ENCODE measurements at places on chromosomes 2 and 18.

- DNase-seq: no peak
Measured at GRCh38 chr2:62140426-62141141, 55.3 kb upstream of the B3GNT2 start.

DNA sequence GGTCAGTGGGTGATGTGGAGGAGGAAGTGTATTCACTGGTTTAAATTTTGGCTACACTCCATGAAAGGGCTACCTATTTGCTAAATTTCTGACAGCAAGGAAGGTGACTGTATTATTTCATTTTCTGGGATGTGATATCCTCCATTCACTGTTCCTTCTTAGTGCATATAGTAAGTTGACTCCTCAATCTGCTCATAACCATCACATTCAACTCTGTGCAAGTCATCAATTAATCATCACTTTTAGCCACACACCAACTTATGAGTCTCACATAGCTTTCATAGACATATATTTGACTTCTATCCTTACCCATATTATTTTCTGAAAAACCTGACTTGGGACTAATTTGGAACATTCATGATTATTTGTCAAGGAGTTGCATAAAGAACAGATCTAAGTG lies 16.9 kb downstream of the KLHL41 start:
- DNase-seq: no peak

DNA sequence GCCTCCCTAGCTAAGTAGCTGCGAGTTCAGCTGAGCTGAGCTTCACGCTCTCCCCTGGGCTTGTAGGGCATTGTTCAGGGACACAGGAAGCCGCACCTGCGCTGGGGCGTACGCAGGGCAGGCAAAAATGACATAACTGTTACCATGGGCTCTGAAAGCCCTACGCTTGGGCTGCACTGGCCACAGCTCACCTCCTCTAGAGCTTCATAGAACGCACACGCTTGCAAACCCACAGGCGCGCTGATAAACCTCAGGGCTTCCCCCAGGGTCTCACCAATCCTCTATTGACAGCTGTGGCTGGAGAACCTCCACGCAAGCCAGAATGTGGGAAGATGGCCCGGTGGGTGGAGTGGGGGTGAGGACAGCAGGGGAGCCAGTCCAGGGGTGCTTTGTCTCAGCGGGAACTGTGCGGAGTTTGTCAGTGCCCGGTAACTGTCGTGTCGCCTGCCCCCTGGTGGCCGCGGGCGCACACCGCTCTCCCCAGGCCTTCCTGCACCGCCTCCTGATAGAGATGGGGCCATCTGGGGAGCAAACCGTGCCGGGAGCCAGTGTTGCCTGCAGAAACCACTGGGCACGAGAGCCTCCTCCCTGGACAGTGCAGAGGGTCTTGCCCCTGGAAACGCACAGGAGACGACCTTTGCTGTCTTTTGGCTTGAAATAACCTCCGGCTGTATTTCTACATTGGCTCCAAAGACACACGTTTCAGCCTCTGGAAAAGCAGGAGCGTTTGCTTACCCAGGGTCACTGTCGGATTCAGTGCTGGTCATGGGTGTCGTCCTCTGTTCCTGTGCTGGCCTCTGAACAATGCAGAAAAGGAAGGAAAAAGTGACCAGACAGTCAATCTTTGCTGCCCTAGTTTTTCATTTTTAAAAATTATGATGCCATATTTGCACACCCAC lies 17.0 kb upstream of the CIDEA start:
- peak; percentile 45 for DNase-seq

- no peak for DNase-seq
Measured at GRCh38 chr2:130869441-130870160, 32.9 kb downstream of the ARHGEF4 start.

DNA sequence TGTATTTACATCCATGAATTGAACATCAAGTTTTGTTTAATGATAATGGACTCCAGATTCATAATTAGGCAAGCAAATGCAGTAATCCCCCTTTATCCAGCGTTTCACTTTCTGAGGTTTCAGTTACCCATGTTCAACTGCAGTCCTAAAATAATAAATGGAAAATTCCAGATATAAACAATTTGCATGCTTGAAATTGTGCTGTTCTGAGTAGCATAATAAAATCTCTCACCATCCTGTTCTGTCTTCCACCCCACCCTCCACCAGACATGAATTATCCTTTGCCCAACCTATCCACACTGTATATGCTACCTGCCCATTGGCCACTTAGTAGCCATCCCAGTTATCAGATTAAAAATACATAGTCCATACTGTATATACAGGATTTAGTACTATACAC lies 224.5 kb upstream of the CHAC2 start:
- no peak for DNase-seq

DNA sequence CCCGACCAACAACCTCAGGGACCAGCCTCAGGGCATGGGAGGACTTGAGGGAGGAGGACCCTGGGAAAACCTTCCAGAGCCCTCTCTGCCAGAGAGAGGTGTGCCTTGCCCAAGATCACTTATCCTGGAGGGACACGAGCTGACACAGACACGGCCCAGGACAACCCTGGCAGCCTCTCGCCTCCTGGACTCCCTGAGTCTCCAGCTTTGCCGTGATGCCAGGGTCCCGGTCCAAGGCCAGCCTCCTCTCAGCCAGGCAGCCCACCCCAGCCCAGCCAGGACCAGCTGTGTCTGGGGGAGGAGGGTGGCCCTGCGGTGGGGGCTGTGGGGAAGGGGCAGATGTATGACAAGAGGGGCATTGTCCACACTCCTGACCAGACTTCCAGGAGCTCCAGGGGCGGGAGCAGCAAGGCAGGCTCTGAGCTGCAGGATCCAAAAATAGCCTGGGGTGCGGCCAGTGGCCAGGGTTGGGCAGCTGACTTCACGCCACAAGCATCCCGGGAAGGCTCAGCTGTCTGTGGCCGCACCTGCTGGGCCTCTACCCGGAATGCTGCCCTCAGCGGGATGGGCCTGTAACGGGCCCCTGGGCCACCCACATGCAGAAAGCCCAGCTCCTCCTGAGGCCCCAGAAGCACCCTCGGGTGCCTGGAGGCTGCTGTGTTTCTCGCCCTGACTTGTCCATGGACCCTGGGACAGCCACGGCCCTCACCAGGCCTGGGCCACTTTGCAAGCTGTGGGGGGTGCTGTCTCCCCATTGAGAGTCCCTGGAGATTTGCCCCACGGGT lies 65.5 kb upstream of the GPC1 start:
- DNase-seq: no peak

DNA sequence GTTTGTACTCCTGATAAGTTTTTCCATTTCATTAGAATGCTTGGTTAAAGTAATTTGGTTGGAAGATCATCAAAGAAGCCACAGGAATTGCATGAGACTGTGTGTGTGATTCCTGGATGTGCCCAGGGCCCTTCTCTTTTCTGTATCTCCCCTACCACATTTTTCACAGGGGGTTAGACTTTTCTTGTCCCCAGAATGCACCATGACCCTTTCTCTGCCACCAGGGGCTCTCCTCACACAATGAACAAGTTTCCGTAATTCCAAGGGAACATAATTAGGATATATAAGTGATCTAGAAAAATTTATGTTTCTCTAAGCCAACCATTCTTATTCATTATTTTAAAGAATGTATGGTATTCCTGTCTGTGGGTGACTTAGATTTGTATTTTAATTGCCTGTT lies 291.8 kb downstream of the NEDD4L start:
- DNase-seq: no peak

DNA sequence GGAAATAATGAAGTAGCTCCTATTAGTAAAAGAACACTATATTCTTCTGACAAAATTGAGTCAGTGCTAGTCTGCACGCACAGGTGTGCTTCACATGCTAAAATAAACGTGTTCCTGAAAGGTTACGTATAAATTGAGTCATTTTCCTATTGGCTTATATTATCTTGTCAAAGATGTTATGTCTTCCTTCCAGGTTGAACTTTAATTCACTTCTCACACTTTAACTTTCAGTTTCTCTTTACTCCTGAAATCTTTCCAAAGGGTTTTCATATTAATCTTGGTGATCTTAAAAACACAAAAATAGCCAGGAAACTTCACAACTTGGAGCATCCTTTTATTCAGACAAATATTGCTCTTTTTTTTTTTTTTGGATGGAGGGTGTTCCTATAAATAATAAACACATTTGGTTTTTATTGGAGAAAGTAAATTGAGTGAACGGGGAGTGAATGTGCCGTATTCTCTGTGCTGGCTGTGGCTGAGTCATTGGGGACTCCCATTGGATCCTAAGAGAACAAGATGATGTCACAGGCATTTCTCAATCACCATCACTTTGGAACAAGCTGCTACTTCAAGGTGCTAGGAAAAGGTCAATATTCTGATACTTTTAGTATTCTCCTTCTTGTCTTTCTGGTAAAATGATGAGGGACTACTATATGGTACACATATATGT lies 150.2 kb upstream of the SPATS2L start:
- no peak for DNase-seq

DNA sequence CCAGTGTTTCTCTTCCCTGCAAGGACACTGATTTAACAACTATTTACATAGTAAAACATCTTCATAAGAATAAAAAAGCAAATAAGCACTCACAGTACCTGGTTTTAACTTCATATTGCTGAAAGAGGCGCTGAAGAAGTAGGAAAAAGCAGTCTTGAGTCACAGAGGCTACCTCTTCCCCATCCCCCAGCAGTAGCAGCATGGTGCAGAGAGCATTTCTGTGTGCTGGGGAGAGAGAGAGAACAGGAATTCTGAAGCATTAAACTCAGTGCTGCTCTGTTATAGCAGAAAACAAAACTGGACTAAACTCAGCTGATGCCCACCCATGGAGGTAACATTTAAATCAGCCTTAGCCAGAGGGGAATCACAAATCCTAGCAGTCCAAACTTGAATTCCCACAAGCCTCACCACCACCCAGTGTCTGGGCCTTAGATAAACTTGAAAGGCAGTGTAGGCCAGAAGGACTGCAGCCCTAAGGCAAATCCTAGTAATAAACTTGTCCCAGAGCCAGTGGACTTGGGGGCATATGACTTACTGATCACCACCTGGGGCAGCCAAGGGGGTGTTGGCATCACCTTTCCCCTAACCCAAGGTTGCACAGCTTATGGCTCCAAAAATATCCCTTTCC lies 321.8 kb upstream of the CWC22 start:
- DNase-seq: no peak

Measured in bone marrow (tissue), 2 donors.